Cerebellar cortex (tissue), 1 donor: ENCODE measurements at places on chromosomes 6 and 20.

GRCh38 chr6:136334853-136335252, 45.2 kb upstream of the BCLAF1 start:
- DNase-seq: no peak

DNA sequence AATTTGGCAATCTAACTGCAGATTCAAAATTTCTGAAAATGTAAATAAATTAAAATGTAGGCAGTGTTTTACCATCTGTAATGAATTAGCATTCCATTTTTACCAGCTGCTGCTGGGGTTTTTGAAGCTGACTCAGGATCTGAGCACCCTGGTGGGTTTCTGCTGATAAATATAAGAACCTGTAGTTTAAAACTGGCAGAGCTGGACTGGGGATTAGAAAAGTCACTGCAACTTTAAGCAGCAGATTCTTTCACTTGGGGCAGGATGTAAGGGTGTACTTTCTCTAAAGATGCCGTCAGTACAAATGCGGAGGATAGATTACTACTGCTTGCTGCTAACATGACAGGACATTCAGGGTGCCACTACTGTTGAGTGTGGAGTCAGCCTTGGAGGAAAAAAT, 341.8 kb downstream of the CDKAL1 start:
- DNase-seq: no peak

- DNase-seq: peak; percentile 18
Observed at GRCh38 chr6:19408331-19408730, 428.8 kb upstream of the ID4 start.

GRCh38 chr6:166998256-166999144, 697 bp upstream of the CEP43 start:
- no peak for DNase-seq

- no peak for DNase-seq
Observed at GRCh38 chr6:138088326-138088762, 18.9 kb downstream of the PERP start.

- DNase-seq: no peak
Observed at GRCh38 chr6:35782424-35782823, 1.6 kb downstream of the CLPSL1 start.

DNA sequence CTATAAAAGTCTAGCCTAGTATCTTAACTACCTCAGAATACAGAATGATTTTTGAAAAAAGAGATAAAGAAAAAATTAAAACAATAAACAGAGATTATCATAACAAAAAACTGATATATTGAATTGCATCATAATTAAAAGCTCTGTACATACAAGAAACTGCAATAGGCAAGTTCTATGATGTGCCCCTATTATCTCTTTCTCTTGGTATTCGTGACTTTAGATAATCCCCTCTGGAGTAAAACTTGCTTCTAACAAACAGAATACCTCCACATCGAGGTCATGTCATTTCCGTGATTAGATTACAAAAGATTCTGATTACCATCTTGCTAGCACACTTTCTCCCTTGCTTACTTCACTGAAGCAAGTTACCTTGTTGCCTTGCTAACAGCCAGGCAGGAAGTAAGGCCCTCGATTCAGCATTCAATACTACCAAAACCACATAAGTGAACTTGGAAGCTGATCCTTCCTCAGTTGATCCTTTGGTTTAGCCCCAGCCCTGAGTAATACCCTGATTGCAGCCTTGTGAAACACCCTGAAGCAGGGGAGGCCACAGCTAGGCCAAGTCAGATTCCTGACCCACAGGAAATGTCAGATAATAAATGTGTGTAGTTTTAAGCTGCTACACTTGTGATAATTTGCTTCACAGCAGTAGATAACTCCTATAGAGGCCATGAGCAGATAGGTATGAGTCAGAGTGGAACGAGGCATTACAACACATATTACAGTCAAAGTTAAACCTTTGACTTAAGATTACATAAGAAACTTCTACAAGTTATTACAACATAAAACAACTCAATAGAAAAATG, 53.7 kb upstream of the TMX4 start:
- DNase-seq: no peak

GRCh38 chr6:130019326-130020072, 1.1 kb downstream of the L3MBTL3 start:
- DNase-seq: peak; percentile 55

- no peak for DNase-seq
Observed at GRCh38 chr20:25018425-25018824, 25.9 kb upstream of the APMAP start.

DNA sequence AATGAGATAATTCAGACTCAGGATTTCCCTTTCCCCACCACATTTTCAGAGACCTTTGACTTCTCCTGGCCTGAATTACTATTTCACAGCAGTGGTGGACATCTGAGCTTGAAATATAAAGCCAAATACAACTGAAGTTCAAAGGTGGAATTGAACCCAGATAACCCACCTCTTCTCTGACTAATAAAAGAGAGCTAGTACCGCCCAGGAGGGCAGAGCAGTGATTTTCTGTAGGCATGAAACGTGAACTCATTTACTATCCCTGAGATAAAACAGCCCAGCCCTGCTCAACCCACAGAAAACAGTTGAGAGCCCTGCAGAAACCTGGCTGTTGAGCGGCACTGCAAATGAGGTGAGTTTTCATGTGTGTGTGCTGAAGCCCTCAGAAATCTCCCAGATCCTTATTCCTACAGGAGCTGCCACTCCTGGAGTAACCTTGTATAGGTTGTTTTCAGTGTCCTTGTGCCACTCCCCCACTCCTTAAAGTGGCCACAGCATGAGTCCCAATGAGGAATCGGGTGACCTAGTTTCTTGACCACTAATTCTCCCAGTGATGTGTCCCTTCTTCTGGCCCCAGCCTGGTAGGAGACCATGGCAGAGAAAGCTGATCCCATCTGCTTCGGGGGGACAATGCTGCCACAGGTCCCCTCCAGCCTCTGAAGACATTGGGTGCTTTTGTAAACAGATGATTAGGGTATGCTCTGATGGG, 99.2 kb downstream of the NOL4L start:
- peak; percentile 36 for DNase-seq

DNA sequence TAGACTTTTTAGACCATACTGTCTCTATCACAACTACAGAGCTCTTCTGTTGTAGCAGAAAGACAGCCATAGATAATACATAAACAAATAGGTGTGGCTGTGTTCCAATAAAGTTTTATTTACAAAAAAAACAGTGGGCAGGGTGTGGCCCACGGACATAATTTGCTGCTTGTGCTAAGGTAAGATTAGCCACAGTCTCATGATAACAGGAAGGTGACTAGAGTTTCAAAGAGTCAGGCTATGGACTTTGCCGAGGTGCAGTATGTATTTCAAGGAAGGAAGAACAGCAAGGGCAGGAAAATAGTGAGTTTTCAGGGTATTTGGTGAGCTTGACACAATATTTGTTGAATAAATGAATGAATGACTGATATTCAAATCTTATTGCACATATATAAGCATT, 20.2 kb downstream of the SOBP start:
- no peak for DNase-seq

GRCh38 chr6:99216959-99217358, 132.5 kb downstream of the FAXC start:
- no peak for DNase-seq
